WTC11 (cell line): ENCODE measurements at places on chromosomes 6 and 20.

DNA sequence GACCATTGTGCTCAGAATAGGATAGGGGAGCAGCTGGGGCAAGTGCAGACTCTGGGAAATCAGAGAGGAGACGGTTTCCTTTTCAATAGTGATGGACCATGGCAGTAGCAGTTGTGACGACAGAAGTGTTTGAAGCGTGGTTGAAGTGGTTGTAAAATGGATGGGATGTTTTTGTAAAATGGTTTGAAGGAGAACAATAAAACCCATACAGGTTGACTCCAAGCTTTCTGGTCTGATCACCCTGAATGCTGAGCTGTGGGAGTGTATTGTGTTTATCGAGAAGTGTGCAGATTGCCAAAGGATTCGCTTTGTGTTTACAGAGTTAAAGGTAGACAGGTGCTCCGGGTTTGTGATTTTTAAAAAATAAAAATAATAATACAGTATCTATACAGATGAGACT lies 255.2 kb upstream of the SULF2 start:
- no peak for DNase-seq

- no peak for DNase-seq
Measured at GRCh38 chr6:129195643-129196042, 312.7 kb downstream of the LAMA2 start.

GRCh38 chr6:35181933-35182612 lies 31.7 kb upstream of the SCUBE3 start:
- DNase-seq, result peak; percentile 49

DNA sequence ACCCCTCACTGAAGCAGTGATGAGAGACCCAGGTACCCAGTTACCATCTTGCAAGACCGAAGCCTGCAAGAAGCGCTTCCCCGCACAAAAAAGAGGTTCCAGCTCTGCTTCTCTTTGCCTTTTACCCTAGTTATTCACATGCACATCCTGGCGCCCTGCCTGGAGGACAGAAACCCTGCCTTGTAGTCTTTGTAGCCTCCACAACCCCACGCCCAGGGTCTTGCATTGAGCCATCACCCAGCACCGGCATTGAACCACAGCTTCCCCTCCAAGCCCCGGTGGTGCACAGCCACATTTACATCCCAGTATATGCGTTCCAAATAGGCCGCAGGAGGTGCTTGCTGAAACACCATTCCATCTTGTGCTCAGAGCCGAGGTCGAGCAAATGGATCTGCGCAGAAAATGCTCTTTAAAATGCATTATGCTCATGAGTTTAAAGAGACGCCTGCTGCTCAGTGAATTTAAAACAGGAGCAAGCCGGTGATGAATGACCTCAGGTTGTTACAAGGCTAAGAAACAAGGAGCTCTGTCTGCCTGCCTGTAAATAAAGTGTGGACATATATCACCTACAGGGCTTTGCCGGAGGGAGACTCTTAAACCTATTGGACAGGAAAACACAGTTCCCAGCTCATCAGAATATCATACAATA lies 61.7 kb downstream of the GNAS-AS1 start:
- no peak for DNase-seq

DNA sequence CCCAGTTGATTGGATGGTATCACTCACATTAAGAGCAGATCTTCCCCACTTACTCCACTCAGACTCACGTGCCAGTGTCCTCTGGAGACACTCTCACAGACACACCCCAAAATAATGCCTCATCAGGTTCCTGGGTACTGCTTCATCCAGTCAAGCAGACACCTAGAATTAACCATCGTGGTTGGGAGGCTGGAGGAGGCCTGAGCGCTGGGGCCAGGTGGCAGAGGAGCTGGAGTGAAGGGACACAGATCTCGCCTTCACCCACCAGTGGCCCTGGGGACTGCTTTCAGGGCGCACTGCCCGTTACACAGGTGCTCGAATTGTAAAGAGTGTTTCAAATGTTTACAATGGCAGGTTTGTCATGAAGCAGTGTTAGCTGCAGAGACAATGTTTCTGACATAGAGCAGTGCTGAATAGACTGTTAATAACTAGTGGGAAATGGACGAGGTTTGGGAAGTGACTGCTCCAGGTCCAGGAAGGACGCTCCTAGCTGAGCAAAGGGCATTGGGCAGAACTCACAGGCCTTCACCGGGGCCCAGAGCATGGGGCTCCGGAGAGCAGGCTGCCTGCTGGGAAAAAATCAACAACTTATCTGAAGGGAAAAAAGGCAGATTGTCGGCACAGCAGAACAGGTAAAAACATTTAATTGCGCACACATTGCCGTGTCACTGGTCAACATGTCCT lies 38.4 kb downstream of the TMEM242 start:
- no peak for DNase-seq

DNA sequence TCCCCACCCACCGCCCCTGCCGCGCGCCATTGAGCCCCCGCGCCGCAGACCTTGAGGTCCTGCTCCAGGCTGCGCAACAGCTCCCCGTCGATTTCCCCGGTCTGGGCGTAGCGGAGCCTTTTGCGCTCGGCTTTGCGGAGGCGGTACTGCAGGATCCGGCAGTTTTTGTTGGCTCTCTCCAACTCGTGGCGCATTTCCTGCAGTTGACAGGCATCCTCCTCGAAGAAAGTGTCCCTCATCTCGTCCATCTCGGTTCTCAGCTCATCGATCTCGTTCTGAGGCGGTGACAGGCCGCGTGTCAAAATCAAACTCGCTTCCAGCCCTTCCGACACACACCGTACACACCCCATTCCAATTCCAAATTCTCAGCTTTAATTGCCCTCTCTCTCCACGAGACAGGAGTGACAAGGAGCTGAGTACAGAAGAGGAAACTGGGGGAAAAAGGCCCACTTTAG lies 4.3 kb downstream of the MTCL3 start:
- DNase-seq, result peak; percentile 70

- DNase-seq, result no peak
Measured at GRCh38 chr20:17036541-17036940, 190.3 kb upstream of the PCSK2 start.

GRCh38 chr6:143746202-143747119 lies 68.7 kb downstream of the PHACTR2 start:
- peak; percentile 63 for DNase-seq

DNA sequence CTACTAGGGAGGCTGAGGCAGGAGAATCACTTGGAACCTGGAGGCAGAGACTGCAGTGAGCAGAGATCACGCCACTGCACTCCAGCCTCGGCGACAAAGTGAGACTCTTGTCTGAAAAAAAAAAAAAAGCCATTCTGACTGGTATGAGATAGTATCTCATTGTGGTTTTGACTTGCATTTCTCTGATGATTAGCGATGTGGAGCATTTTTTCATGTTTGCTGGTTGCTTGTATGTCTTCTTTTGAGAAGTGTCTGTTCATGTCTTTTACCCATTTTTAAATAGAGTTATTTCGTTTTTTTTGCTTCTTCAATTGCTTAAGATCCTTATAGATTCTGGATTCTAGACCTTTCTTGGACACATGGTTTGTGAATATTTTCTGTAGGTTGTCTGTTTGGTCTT lies 103.5 kb upstream of the SIM1 start:
- no peak for DNase-seq

GRCh38 chr20:39893003-39893685 lies 795.9 kb downstream of the MAFB start:
- DNase-seq, result no peak

DNA sequence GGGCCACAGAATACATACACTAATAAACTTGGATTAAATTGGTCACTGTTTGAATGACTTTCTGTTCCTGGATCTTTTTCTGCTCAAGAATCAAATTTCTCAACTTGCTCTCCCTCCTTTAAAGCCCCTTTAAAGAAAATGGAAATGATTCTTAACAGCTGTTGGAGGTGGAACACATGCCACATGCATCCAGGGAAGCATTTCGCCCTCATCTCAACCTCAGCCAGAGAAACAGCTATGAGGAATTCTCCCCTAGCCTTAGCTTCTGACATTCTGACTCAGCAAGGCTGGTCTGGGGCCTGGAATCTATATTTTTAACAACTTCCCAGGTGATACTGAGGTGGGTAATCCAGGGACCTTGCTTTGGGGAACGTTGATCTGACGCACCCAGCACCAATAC lies 263.4 kb upstream of the ECI2 start:
- no peak for DNase-seq

GRCh38 chr6:106163446-106163965 lies 77.4 kb downstream of the PRDM1 start:
- DNase-seq, result no peak

- no peak for DNase-seq
Measured at GRCh38 chr6:81511423-81511822, 241.1 kb downstream of the TENT5A start.

GRCh38 chr6:43575105-43575771 lies 600 bp downstream of the XPO5 start:
- DNase-seq, result peak; percentile 40

- DNase-seq, result no peak
Measured at GRCh38 chr6:138818496-138819194, 22.8 kb downstream of the ECT2L start.

- no peak for DNase-seq
Measured at GRCh38 chr20:20521736-20522135, 153.8 kb downstream of the INSM1 start.

DNA sequence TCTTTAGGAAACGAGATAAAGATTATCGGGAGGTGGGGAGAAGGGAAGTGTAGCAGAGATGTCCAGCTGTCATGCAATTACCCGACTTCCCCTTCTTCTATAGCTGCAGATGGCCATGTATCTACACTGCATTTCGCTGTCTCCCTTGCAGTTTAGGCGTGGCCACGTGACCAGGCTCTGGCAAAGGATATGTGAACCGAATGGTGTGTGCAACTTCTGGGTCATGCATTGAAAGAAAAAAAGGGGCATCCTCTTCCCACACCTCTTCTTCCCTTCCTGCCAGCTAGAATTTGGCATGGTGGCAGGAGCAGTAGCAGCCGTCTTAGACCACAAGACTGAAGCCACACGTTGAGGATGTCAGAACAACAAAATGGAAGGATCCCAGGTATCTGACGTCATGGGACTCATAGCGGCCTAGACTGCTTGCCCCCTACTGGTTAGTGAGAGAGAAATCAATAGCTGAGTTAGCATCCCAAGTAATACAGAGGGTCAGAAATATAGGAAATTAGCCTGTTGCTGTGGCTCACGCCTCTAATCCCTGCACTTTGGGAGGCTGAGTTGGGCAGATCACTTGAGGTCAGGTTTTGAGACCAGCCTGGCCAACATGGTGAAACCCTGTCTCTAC lies 32.8 kb downstream of the TCF15 start:
- no peak for DNase-seq

GRCh38 chr20:40192529-40192928 lies 496.5 kb downstream of the MAFB start:
- DNase-seq, result no peak

GRCh38 chr20:63814891-63815614 lies 16.0 kb downstream of the ZBTB46 start:
- no peak for DNase-seq

- DNase-seq, result no peak
Measured at GRCh38 chr6:107120404-107120803, 5.1 kb upstream of the BEND3 start.

DNA sequence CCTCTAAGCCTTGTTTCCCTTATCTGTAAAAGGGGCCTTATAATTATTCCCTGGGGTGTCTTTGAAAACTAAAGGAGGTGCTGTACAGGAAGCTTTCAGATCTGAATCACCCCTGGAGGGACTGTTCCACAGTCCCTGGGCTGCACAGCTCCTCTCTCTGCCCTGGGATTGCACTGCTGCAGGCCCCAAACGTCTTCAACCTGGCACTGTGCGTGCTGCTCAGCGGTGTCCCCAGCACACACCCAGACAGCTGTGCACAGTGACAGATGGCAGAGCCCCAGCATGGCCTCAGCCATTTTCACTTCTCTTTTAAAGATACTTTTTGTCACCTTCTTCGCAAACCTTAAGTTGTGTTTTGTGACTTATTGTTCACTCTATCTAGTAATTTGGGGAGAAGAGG lies 50.7 kb upstream of the INSM1 start:
- no peak for DNase-seq

DNA sequence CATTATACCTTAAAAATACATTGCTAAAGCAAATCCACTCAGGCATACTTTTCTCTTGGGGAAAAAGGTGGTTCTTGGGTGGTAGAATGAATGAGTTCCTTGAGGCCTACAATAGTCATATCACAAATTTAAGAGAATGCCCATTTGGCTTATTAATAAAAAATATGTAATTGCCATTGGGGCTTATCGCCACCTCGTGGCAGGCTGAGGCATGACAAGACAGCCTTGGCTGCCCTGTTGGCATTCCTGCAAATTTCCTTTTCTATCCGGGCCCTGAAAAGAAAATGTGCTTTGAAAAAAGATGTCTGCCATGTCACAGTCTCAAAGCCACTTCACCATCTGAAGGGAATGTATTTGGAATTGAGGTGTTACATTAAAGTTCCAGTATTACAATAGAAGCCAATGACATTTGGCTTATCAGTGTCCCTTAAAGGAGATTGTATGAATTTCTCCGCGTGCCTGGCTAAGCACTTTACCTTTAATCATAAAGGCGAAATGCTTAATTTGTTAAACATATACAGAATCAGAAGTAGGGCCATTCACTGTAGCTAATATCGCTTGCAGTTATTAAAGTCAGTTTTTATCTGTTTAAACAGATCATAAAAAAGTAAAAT lies 188.3 kb upstream of the ZFP64 start:
- peak; percentile 57 for DNase-seq

DNA sequence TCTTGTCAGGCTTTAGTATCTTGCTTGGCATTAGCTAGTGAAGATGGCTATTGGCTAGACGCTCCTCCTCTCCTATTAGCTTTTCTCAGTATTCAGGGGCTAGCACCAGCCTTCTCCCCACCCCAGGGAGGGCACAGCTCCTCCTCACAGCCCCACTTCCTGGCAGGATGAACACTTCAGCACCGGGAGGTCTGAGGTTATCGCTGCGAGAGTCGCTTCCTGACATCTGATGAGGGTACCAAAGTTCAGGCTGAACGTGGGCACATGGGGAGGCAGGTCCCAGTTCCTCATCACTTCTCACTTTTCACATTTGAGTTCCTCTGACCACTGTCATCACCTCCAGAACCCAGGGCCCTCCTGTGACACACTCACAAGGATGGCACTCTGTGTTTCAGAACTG lies 66.6 kb downstream of the LAMA4 start:
- no peak for DNase-seq

DNA sequence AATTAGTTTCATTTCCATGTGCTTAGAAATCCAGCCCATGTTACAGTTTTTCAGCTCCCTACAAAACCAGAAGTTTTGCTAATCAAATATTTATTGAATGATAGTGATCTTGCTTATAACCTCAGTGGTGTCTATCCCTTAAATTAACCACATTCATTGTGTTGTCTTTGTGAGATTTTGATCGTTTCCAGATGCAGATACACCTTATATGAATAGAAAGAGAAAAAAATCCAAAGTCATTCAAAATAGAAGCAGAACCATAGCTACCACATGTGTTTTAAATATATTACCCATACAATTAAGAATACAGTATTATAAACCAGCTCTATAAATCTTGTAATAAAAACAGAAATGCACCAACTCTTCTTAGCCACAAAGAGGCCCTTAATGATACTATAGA lies 60.6 kb upstream of the RREB1 start:
- no peak for DNase-seq

GRCh38 chr6:90118581-90118980 lies 178.1 kb downstream of the BACH2 start:
- no peak for DNase-seq
